Dermis microvascular lymphatic vessel endothelial cell (primary cell): ENCODE measurements at places on chromosomes 16 and 17.

DNA sequence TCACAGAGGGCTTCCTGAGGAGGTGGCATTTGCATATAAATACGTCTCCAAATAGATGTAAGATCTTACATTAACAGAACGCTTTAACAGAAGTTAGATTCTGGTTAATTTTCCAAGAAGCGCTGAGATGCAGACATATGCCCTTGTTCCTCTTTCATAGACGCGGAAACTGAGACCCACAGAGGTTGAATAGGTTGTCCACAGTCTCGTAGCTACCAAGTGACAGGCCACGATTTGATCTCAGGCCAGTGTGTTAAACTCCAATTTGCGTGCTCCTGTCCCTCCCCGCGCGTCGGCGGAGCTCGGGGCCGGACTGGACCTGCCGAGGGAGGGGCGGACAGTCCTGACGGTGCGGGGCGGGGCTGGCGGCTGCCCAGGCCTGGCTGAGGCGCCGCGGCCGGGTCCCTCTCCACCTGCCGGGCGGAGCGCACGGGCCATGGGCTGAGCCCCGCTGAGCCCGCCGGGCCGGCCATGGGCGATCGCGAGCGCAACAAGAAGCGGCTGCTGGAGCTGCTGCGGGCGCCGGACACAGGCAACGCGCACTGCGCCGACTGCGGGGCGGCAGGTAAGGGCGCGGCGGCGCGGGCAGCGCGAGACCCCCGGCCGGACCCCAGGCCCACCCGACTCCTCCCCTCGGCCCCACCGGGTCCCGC is at the start of gene ADAP2:
TSS of gene ADAP2 (plus strand) at position 402 of the 653 bp plus-strand sequence. CDS start at position 472, 70 bp downstream.
- DNase-seq = peak; percentile 26

- no peak for DNase-seq
Observed at GRCh38 chr17:1294157-1294717, 14.8 kb downstream of the TRARG1 start.

DNA sequence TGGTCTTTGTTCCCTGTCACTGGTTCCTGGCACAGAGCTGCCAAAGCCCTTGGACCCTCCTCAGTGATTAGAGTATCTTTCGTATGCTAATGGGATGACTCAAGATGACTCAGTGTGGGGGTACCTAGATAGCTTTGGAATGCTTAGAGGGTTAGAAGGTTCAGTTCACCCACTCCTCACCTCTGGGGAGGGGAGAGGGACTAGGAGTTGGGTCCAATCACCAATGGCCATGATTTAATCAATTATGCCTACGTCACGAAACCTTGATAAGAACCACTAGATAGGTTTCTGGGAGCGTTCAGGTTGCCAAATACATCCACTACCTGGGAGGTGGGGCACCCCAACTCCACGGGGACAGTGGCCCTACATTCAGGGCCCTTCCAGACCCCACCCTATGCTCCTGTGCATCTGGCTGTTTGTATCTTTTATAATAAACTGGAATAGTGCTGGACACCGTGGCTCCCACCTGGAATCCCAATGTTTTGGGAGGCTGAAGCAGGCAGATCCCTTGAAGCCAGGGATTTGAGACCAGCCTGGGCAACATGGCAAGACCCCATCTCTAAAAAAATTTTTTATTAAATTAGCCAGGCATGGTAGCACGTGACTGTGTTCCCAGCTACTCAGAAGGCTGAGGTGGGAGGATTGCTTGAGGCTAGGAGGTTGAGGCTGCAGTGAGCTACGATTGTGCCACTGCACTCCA is 29.2 kb upstream of the LITAF start:
- no peak for DNase-seq

- no peak for DNase-seq
Observed at GRCh38 chr17:74763565-74764387, 12.4 kb downstream of the NAT9 start.

DNA sequence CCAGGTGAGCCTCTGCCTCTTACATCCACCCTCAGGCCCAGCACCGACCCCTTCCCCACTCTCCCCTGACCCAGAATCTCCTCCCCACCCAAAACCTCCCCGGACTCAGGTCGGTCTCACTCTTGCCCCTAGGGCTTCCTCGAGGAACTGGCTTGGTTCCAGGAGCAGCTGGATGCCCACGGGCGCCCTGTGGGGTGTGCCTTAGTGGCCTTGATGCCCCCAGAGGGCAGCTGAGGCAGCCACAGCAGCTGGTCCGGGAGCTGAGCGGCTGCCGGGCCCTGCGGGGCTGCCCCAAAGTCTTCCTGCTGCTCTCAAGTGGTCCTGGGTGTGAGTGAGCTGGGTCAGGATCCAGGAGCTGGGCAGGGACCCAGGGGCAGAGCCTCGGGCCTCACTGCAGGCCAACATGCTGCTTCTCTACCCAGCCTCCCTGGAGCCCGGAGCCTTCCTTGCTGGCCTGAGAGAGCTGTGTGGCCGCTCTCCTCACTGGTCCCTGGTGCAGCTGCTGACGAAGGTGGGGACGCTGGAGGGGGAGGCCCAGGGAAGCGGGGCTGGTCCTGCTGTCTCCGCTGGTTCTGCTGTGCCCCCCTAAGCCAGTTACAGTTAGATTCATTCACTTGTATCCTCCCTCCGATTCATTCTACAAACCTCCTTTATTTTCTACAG is 9.6 kb downstream of the ZNF213 start:
- no peak for DNase-seq

DNA sequence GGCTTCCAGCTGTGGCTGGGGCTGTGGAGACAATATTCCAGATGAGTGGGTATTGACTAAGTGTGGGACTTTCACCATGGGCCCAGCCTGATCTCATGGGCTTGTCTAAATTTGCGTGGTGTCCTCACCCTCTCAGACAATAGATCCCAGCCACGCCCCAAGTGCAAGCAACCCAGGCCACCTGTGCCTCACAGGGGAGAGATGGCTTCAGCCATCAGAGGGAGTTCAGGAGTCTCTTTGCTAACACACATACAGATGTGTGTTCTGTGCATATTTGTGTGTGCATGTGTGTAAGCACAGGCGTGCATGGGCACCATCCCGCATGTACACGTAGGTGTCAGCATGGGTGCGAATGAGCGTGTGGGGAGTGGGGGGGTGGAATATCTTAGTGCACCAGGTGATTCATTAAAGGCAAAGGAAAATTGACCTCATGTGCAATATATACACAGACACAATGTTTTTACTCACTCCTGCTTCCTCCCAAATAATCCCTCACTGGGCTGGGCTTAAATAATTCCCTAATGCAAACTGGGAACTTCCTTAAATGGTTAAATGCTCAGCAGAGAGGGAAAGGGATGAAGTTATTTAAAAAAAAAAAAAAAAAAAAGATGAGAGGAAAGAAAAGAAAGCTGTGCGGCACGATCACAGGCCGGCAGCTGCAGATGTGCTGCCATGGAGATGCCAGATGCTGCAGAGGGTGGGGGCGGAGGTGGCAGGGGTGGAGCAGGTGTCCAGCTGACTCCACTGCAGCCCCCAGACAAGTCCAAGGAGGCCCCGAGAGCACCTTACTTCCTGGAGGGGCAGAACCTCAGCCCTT is 24.0 kb upstream of the CDC42EP4 start:
- DNase-seq = no peak

- peak; percentile 53 for DNase-seq
Observed at GRCh38 chr17:32275060-32276042, 9.7 kb downstream of the RHBDL3 start.

- DNase-seq = peak; percentile 23
Observed at GRCh38 chr17:45338023-45338781, 21.4 kb upstream of the MAP3K14 start.

DNA sequence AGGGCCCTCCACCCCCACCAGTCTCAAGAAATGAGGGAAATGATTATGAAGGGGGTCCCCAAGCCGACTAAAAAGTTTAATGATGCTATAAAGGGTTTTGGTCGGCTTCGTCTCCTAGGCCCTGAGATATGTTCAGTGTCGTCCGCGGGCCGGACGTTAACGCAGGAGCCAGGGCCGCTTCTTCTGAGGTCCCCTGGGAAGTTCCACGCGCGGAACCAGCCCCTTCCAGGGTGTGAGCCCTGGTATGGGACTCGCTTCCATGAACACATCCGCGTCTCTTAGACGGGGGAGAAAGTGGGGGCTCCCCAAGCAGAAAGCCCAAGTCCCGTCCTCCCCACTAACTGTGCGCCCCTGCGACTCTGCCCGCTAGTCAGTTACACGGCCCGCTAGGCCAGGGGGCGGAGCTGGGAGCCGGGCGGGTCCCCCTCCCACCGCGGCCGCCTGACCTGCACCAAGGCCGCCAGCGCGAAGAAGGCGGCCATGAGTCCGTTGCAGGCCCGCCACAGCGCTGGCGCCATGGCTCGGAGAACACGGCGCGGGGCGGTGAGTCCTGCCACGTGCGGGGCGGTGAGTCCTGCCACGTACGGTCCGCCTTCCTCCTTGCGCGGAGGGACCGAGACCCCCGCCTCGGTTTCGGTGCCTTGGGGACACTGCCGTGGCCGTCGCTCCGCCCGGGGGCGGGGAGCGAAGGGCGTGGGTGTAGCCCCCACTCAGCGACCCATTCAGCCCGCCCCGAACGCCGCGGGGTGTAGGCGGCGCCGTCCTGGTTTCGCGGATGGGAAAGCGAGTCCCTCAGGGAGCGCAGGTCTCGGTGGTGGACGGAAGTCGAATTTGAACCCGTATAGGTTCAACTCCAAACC is at the start of gene TMEM220:
TSS of gene TMEM220 (minus strand) at position 690 of the 860 bp plus-strand sequence. CDS start at position 518, 172 bp downstream.
- DNase-seq = peak; percentile 40

DNA sequence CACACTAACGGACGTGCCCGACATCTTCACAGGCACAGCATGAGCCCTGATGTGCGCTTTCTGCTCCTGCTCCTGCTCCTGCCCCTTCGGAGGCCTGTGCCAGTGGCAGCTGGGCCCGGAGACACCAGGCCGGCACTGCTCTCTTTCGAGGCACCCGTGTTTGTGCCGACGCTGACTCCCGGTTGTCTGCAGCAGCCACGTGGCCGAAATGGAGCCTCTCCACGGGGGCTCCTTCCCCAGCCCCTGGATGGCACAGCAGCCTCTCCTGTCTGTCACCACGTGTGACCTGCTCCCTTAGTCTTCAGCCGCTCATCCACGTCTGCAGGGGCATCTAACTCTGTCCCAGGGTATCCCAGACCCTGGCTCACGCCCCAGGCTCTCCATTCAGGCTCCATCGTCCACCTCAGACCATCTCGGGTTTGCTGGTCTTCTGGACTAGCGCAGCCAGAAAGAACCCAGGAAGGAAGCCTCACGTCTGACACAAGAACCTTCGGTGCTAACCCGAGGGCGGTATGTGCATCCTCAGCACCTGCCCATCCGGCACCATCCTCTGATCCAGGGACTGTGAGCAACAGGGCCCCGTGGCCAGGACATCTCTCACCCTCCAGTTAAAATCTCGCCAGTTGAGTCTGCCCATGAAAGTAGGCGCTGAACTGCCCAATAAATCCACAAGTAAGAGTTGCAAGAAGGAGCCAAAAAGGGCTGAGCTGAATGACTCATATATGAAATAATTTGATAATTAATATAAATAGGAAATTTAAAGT is 4.2 kb upstream of the RPH3AL start:
- DNase-seq = no peak
